SK-N-DZ (cell line): ENCODE measurements at places on chromosomes 3 and 15.

DNA sequence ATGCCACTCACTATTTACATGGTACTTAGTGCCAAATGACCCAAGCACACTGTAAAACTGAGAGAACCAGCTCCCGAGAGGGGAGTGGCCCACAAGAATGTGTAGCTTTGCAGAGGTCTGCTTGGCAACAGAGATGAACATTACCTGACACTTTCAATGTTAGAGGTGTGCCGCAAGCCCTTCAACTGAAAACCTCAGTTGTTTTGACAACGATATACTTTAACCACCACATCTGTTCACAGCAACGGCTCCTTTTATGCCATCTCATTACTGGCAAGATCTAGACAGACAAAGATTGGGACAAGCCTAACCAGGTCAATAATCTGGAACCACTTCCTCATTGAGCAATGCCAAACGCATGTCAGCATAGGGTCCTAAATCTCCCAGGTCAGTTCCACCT lies 23.7 kb downstream of the NEK10 start:
- DNase-seq: no peak

DNA sequence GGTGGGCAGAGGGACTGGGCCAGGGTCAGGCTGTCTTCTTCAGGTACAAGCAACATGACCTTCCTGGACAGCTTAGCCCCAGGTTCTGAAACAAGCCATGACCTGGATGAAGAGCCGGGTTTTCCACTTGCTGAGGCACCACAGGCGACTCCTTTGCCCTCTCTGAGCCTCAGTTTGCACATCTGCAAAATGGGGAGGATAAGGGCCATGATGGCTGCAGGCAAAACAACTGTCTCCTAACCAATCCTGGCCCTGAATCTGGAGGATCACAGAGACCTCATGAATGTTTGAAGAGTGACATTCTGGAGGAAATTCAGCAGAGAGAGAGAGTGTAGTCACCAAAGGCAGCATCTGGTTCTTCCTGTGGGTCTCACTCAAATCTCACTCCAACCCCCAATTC lies 8.0 kb downstream of the SLC6A1 start:
- no peak for DNase-seq

GRCh38 chr3:142500211-142500610 lies 52.4 kb upstream of the XRN1 start:
- DNase-seq: no peak

DNA sequence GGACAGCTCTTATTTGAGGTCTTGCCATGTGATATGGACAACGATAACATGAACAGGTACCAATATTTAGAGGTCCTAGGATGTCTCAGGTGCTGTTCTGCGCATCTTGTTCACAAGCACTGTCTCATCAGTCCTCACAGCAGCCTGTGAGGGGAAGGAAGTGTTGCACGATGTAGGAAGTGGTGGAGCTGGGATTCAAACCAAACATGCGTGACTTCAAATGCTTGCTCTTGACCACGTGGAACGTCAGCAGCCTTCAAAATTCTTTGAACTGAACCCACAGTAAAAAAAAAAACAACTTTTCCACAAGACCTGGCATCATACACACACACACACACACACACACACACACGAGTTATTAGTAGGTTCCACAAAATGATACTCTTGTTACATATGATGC lies 153.4 kb upstream of the SMAD3 start:
- DNase-seq: no peak

DNA sequence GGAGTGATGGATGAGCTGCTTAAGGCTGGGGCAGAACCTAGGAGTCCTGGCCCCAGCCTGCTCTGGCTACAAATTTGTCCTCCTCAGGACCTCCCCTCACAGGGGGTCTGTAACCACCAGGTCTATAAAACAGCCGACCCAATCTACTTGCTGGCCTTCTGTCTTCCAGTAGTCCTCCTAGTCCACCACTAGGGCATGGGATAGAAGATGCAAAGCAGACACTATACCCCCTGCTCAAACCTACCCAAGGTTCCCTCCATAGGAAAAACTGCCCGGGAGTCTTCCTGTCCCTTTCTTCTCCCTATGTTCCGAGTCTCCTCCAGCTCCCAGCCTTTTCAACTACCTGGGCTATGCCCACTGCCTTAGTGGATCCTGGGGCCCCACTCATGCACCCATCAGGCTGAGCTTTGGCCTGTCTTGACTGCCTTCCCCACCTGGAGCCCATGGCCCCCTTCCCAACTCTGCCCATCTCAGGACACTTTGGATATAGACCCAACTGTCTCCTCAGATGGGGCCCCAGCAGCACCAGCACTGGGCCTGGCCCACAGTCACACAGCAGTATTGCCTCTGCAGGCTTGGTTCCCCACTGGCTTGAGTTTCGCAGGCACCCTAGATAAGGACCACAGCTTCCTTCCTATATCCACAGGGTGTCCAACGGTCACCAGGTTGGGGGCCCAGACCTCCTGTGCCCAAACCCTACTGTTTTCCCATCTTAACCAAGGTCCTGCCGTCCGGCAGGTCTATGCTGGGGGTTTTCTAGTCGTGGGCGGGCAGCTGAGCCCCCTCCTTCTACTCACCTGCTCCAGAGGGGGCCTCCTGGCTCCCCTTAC lies 1.1 kb downstream of the HYAL3 start:
- no peak for DNase-seq

DNA sequence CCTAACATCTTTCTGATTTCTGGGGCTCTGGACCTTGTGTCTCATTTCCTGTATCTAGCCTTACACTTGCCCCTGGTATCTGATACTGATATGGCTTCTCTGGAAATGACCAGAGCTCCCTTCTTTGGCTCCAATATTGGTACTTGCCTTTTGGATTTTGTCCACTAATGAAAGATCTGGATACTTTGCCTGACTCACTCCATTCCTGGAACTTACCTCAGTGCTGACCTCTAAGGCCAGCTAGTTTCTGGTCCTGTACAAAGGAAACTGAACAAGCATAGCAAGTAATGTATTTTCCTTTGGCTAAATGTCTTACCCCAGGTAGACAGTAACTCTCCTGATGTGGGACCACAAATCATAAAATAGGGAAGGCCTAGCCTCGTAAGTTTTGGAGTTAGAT lies 93.8 kb upstream of the SLC4A7 start:
- no peak for DNase-seq

DNA sequence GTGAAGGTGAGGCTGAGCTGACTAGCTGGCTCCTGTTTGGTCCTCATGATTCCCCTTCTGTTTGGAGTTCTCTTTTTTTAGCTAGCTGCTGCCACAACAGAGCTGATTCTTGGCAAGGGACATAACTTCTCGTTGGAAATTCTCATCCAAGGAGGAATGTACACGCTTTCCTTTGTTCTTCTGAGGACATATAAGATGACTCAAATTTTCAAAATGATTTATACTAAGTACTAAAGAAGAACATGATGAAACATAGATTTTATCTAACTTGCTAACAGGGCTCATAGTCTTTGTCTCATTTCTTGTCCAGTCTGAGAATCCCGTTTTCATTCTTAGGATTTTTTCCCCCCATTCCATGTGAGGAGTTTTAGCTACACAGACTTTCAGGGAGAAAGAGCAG lies 2.9 kb upstream of the TFG start:
- no peak for DNase-seq

DNA sequence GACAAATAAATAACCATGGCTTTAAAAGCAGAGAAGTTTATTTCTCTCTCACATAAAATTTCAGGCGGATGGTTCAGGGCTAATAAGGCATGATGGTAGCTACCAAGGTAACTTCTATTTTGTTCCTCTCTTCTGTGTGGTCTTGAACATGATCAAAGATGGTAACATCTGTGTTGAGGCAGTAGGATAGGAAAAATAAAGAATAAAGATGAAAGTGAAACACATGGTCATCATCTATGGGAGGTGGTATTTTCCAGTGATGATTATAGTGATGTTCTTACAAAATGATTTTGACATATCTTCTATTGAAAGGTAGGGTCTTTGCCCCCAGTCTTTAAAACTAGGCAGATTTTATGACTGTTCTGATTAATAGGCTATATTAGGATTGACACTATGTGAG lies 14.2 kb upstream of the SST start:
- DNase-seq: no peak

- no peak for DNase-seq
Measured at GRCh38 chr15:101338502-101339057, 43.5 kb upstream of the SNRPA1 start.

- DNase-seq: no peak
Measured at GRCh38 chr15:46344915-46345314, 710.1 kb downstream of the SQOR start.

DNA sequence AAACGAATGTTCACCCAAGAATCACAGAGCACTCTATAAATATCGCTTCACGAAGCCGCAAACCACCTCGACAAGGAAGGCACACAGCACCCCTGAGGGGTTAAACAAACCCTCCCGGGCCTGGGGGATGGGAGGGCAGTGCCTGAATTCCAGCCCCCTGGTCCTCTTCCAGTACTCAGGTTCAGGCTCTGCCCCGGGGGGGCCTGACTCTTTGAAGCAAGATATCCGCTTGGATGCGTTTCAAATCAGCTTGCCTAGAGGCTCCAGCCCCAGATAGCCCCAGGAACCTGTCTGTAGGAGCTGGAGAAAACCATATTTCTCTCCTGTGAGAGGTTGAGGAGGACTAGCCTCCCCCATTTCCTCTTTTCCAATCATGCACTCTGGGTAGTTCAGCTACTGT lies 194.7 kb downstream of the WNT5A start:
- DNase-seq: no peak

GRCh38 chr3:57015350-57015729 lies 45.1 kb upstream of the SPATA12 start:
- no peak for DNase-seq
